Keratinocyte (primary cell): ENCODE measurements at places on chromosomes 3 and 15. TPM values are rescaled to one million over a fixed set of nuclear protein-coding genes. Genes with fewer than 3 reads are reported as not detected.

Gene ANAPC13
- polyA plus RNA-seq, result 34.8 to 63.4 TPM (median 45.6 TPM) in 3 replicates

Gene NGRN
- 46.3 to 60.0 TPM (median 54.9 TPM) in 3 replicates for polyA plus RNA-seq

Gene ZNF445
- 3.0 to 3.3 TPM (median 3.3 TPM) in 3 replicates for polyA plus RNA-seq

Gene VWA5B2
- not detected in 3 replicates for polyA plus RNA-seq

Gene CCR9
- polyA plus RNA-seq, result not detected in 3 replicates

Gene COL7A1
- 59.4 to 91.3 TPM (median 74.4 TPM) in 3 replicates for polyA plus RNA-seq

Gene RBP2
- not detected in 3 replicates for polyA plus RNA-seq

Gene SERINC4
- polyA plus RNA-seq, result 0.05 to 0.14 TPM in 2 of 3 replicates, not detected in the other

Gene ACKR4
- 0.14 to 0.67 TPM (median 0.57 TPM) in 3 replicates for polyA plus RNA-seq

Gene PIERCE2
- polyA plus RNA-seq, result 3.2 to 4.3 TPM (median 3.4 TPM) in 3 replicates

Gene CACNA2D3
- 0.02 to 0.15 TPM (median 0.08 TPM) in 3 replicates for polyA plus RNA-seq

Gene WDR48
- 14.9 to 29.7 TPM (median 20.2 TPM) in 3 replicates for polyA plus RNA-seq

Gene ETV5
- polyA plus RNA-seq, result 13.8 to 49.7 TPM (median 28.7 TPM) in 3 replicates

Gene WDR76
- polyA plus RNA-seq, result 0.66 to 5.0 TPM (median 4.7 TPM) in 3 replicates

Gene SLC38A3
- not detected in 3 replicates for polyA plus RNA-seq

Gene FETUB
- polyA plus RNA-seq, result 0.05 to 0.35 TPM (median 0.25 TPM) in 3 replicates

Gene TP63
- 183 to 225 TPM (median 214 TPM) in 3 replicates for polyA plus RNA-seq

Gene PARP14
- polyA plus RNA-seq, result 19.1 to 27.0 TPM (median 25.7 TPM) in 3 replicates

Gene TGFBR2
- 250 to 402 TPM (median 303 TPM) in 3 replicates for polyA plus RNA-seq

Gene ERC2
- 0.08 to 0.12 TPM (median 0.10 TPM) in 3 replicates for polyA plus RNA-seq

Gene CLEC3B
- polyA plus RNA-seq, result 0.08 TPM in 1 of 3 replicates, not detected in the others

Gene PLAAT1
- polyA plus RNA-seq, result 0.48 to 0.57 TPM (median 0.55 TPM) in 3 replicates

Gene AHSG
- 0.42 to 0.73 TPM (median 0.59 TPM) in 3 replicates for polyA plus RNA-seq

Gene LIPC
- not detected in 3 replicates for polyA plus RNA-seq

Gene CSTA
- 649 to 1,138 TPM (median 1,068 TPM) in 3 replicates for polyA plus RNA-seq

Gene TPRG1
- 0.29 to 1.5 TPM (median 1.3 TPM) in 3 replicates for polyA plus RNA-seq

Gene NMB
- polyA plus RNA-seq, result 2.8 to 4.1 TPM (median 3.9 TPM) in 3 replicates

Gene ACAA1
- 81.4 to 125 TPM (median 85.3 TPM) in 3 replicates for polyA plus RNA-seq

Gene NSMCE3
- 6.8 to 8.7 TPM (median 8.4 TPM) in 3 replicates for polyA plus RNA-seq

Gene STRIT1
- not detected in 3 replicates for polyA plus RNA-seq

Gene PAQR9
- not detected in 3 replicates for polyA plus RNA-seq
